ENCODE measurements at places on chromosomes 13 and 19.

- no peak for DNase-seq
These were observed 3.0 kb downstream of the LATS2 start for GRCh38 chr13:21058361-21058760.

- no peak for DNase-seq
These were observed 218.3 kb upstream of the MAB21L1 start for GRCh38 chr13:35694549-35695447.

DNA sequence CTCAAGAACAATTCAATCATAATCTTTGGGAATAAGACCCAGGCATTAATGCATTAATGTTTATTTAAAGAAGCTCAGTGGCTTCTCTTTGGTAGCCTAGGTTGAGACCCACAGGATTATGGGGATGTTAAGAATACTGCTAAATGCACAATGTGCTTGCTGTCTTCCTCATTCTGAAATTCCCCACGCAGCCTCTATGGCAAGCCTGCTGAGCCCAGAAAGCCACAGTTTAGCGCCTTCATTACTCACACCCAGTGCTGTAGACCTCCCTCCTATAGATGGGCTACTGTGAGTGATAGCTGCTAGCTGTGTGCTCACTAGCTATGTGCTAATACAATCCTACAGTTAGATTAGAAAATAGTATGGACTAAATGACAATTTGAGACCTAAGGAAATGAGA lies 90.6 kb downstream of the TNFSF13B start:
- DNase-seq: no peak

DNA sequence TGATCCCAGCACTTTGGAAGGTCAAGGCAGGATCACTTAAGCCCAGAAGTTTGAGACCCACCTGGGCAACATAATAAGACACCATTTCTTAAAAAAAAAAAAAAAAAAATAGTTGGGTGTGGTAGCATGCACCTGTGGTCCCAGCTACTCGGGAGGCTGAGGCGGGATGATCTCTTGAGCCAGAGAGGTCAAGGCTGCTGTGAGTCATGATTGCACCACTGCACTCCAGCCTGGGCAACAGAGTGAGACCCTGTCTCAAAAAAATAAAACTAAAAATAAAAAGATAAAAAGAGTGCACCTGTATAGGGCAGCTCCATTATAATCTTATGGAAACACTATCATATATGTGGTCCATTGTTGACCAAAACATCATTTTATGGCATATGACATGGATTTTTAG lies 25.5 kb upstream of the STARD13 start:
- DNase-seq: no peak

- no peak for DNase-seq
These were observed 1.8 kb upstream of the OXGR1 start for GRCh38 chr13:96996107-96996506.

DNA sequence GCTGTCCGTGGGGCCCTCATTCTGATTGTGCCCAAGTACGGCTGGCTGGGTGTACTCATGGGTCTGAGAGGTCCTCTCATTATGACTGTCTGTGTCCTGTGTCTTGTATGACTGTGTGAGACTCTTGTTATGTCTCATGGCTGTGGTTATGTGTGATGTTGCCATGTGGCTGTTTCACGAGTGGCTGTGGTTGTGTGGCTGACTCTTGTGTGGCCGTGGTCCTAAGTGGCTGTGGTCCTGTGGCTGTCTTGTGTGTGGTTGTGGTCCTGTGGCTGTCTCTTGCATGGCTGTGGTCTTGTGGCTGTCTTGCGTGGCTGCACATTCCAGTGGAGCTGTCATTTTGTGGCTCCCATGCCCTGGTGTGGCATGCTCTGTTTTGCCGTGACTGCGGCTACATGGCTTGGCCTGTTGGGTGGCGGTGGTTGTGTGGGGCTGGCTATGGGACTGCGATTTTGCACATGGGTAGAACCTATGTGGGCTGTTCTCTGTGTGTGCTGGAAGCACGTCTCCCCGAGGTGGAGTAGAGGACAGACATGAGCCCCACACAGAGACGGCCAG lies 2.5 kb downstream of the LYL1 start:
- no peak for DNase-seq

DNA sequence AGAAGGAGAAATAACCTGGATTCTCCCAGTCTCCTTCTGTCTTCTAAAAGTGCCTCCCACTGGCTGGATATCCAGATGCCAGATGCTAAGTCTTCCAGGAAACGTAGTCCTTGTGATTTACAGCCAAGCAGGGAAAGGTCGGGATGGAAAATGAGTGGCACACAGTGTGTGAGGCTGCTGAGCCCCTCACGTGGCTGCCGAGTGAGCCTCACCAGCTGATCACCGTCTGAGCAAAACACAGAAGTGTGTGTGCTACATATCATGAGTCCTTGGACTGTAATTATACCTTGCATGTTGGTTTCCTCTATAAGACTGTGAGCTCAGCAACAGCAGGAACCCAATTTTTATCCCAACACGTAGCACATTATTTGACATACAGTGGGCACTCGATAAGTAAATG lies 15.1 kb downstream of the LHFPL6 start:
- no peak for DNase-seq

DNA sequence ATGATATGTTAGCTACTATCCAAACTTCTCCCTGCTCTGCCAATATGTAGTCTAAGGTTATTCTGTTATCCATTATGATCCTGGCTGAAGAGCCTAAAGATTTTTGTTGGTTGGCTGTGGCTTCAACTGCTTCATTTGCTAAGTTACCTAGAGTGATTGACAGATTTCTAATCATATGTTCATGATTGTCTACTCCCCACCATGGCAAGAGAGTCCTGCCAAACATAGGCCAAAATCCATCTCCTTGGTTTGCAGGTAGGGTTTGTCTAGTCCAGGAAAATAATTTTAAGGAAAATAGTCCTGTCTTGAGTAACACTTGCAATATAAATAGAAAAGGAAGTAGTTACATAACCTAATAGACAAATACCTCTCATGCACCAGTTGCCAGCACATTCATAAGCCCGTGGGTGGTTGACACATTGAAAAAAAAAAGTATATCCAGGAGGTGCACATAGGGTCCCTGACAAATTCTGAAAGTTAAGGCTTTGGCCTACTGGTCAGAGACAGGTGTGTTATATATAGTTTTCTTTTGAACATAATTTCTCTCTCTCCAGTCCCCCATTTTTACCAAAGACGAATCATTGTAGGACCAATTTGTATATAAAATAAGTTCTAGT lies 5.4 kb upstream of the CBY2 start:
- no peak for DNase-seq

GRCh38 chr13:77702366-77702765 lies 4.9 kb downstream of the SLAIN1 start:
- DNase-seq: no peak

- DNase-seq: no peak
These were observed 65.7 kb downstream of the CEBPG start for GRCh38 chr19:33438987-33439781.

- peak; percentile 46 for DNase-seq
These were observed 4.1 kb downstream of the IER2 start for GRCh38 chr19:13154241-13154778.

- no peak for DNase-seq
These were observed 252.1 kb downstream of the RFC3 start for GRCh38 chr13:34070006-34070405.

- DNase-seq: no peak
These were observed 32.5 kb downstream of the LCP1 start for GRCh38 chr13:46149272-46150133.

DNA sequence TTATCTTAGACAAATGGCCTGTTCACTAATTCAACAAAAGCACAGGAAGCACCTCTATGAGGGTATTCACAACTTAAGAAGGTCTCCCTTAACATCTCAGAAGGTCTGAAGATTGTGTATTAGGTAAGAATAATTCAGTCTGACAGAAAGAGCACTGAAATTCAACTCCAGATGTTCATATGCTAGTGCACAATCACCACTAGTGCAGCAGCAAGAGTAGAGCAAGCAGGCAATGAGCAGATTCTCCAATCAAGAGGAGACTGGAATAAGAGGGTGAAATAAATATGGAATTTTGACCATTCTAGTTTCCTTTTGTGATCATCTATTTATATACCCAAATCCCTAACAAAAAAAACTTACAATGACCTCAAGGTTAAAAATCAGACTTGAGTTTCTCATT lies 52.0 kb downstream of the MPHOSPH8 start:
- DNase-seq: no peak

- no peak for DNase-seq
These were observed 24.7 kb downstream of the URI1 start for GRCh38 chr19:29966588-29967249.

- DNase-seq: no peak
These were observed 2701.3 kb downstream of the PCDH9 start for GRCh38 chr13:64528838-64529237.

GRCh38 chr19:47427241-47428176 lies 8.2 kb upstream of the MEIS3 start:
- peak; percentile 87 for DNase-seq

GRCh38 chr19:29819300-29819699 lies 7.5 kb downstream of the CCNE1 start:
- no peak for DNase-seq

DNA sequence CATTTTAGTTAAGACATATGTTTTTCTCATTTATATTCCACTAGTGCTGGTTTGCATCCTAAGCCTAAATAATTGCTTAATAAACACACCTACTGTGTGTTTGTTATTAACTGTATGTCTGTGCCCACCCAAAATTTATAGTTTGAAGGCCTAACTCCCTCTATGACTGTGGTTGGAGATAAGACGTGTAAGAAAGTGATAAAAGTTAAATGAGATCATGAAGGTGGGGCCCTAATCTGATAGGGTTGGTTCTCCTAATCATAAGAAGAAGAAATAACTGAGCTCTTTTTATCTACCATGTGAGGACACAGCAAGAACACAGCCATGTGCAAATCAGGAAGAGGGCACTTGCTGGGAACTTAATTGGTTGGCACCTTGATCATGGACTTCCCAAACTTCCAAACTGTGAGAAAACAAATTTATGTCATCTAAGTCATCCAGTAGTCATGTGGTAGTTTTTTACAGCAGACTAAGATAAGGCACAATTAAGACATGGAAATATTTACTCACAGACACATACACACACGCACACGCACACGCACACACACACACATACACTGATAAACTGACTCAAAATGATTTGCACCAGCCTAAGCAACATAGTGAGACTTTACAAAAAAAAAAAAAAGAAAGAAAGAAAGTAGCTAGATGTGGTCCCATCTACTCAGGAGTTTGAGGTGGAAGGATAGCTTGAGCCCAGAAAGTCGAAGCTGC lies 662.1 kb downstream of the PCDH9 start:
- no peak for DNase-seq

- DNase-seq: no peak
These were observed 86.6 kb downstream of the TNFRSF19 start for GRCh38 chr13:23656637-23657371.

DNA sequence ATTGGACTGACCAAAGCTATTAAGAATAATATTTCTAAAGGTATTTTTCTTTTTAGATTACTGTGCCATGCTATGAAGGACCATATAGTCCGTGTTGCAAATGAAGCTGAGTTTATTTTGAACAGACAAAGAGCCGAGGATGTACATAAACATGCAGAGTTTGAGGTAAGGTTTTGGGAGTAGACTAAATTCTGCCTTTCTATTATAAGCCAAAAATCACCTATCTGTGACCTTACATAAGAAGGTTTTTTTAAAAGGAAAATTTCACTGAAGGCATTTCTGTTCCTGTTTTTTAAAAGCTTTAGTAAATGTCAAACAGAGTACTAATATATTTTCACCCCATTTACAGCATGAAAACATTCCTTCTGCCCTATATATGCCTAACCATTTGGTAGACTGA lies 127.4 kb downstream of the MAB21L1 start:
- DNase-seq: no peak

- peak; percentile 77 for DNase-seq
These were observed 17.2 kb downstream of the PKN1 start for GRCh38 chr19:14450168-14450874.

DNA sequence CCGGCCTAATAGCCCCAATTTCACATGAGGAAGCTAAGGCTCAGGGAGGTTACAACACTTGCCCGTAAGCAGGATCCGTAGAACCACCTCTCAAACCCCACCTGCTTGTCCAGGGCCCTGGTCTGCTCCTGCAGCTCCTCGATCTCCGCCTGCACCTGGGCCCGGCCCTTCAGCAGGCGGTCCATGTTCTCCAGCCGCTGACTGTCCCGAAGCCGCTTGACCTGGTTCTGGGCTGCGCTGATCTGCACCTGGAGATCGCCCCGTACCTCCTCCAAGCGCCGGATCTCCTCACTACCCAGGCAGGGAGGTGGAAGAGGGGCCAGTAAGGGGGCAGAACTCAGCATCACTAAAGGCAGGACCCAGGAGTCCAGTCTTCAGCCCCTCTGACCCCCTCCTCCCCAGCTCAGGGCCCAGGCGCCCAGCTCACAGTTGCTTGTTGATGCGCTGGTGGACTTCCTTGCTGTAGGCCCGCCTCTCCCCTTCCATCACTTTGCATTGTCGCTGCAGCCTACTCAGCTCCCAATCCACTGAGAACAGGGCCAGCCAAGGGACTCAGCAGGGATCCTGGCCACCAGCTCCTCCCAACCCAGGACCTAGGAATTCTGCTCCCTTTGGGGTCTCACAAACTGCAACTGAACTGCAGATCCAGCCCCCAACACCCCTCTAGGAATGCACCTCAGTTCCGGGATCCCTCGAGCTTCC lies 6.9 kb upstream of the EMP3 start:
- DNase-seq: no peak

- no peak for DNase-seq
These were observed 790.9 kb upstream of the PRR20A start for GRCh38 chr13:56349866-56350265.
